Activated naive CD4-positive, alpha-beta T cell (primary cell): ENCODE measurements at places on chromosomes 7 and 10.

- no peak for DNase-seq
These were observed 18.9 kb downstream of the ZNF680 start for GRCh38 chr7:64544010-64544409.

- DNase-seq = no peak
These were observed 370.1 kb downstream of the FRMD4A start for GRCh38 chr10:13960603-13961002.

DNA sequence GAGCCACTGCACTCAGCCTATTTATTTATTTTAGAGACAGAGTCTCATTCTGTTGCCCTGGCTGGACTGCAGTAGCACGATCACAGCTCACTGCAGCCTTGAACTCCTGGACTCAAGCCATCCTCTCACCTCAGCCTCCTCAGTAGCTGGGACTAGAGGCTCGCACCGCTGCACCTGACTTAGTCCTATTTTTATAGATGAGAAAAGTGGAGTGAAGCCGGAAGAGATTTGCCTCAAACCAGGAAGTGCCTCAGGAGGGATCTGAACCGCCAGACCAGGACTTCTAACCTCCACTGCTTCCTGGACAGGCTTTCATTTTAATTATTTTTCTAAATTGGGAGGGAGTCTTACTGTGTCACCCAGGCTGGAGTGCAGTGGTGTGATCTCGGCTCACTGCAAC lies 17.5 kb upstream of the CLIP2 start:
- DNase-seq = no peak

DNA sequence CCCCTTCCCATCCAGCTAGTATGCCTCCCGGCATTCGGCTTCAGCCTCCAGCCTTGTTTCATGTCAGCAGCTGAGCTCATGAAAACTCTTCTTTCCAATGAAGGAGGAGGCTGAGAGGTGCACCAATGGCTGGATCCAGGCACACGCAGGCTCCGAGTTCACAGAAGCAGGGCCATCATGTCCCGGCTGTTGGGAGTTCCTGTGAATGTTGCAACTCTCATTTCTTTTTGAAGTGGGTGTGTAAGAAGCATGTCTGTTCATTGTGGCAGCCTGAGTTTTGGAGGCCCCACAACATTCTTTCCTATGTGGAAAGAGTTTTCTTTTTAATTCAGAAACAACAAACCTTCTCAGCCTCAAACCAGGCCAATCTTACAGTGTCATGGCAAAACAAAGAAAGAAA lies 89.7 kb downstream of the PTPRE start:
- DNase-seq = no peak

GRCh38 chr10:53109320-53109719 lies 336.7 kb upstream of the MBL2 start:
- no peak for DNase-seq
